ENCODE measurements at places on chromosomes 7 and 10.
A peak's percentile ranks its signal among the peaks of the same experiment; 100 is the strongest.

GRCh38 chr10:116147147-116147905 is 125.7 kb downstream of the GFRA1 start:
- no peak for DNase-seq

GRCh38 chr10:26779176-26779860 is 81.4 kb downstream of the ABI1 start:
- DNase-seq: no peak

GRCh38 chr10:84522612-84523462 is 194.4 kb downstream of the CCSER2 start:
- DNase-seq: no peak

DNA sequence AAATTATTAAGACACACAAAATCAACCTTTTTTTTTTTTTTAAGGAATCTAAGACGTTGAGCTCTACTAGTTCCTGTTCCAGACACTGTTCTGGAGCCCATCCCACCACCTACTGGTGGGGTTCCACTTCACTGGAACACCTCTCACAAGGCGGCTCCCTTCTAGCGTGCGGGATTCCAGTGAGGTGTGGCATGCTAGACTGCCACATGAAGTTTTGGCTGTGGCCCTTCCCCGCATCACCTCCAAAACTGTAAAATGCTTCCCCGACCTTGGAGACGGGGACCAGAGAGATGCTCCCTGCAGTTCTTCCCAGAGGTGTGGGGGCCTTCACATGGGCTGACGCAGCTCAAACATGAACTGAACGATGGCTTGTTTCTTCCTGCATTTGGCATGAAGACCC is 12.6 kb downstream of the FAM53B start:
- DNase-seq: no peak

GRCh38 chr10:132606536-132607316 is 69.1 kb downstream of the INPP5A start:
- DNase-seq: no peak

DNA sequence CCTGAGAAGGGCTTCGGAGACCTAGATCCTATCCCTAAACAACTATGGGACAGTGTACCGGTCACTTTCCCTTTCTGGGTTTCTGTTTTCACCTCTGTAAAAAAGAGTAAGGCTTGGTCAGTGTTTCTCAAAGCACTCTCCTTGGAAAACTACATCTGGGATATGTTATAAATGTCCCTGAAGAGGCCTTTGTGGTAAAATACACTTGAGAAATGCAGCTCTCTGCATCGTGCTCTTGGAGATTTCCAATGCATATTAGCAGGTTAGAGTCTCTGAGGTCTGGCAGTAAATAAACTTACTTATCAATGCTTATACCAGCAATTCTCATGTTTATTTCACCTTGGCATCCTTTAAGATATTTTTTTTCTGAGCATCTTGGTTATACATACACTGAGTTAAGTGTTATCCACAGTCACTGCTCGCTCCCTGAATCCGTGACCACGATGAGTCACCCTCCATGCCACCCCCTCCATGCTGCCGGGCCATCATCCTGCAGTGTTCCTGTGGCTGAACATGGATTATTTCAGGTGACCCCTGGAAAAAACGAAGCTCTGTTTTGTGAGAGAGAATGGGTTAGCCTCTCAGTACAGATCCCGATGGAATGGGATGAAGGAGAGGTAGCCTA is 3.3 kb upstream of the TBXAS1 start:
- no peak for DNase-seq

GRCh38 chr7:124276005-124276622 is 243.2 kb upstream of the TMEM229A start:
- DNase-seq: peak; percentile 1

- no peak for DNase-seq
These were observed 11.6 kb downstream of the ALDH18A1 start for GRCh38 chr10:95644901-95645300.

DNA sequence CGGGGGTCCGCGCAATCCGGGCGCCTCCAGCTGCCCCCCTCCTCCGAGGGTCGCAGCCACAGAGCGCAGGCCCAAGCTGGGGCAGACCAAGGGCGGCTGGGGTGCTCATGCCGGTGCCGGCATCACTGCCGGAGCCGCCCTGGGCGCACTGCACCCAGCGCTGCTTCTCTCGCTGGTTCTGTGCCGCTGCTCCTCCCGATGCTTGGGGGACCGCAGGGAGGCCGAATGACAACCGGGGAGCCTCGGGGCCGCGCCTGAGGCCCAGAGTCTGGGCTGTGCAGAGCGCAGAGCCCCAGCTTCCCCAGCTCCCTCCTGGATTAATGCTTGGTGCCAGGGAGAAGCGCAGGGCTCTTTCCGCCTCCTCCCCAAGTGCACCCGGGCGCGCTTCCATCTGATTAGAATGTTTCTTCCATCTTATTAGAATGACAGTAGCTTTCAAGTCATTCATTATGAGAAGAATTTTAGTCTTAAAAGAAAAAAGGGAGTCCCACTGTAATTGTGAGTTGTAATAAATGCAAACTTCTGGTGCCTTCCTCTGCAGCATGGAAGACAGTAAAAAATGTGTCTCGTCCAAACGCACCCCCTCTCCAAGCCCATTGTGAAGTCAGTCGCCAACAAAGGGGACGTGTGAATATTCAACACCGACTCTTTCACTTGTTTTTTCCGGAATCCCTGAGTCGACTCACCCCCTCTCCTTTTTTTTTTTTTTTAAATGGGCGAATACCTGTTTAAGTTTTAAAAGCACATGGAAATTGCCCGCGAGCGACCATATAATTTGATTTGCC is 19.5 kb upstream of the PTF1A start:
- DNase-seq: no peak

Measured in HFF-Myc (cell line).